ENCODE measurements at places on chromosomes 7 and 10. TPM values are rescaled to one million over a fixed set of nuclear protein-coding genes. Genes with fewer than 3 reads are reported as not detected.

DNA sequence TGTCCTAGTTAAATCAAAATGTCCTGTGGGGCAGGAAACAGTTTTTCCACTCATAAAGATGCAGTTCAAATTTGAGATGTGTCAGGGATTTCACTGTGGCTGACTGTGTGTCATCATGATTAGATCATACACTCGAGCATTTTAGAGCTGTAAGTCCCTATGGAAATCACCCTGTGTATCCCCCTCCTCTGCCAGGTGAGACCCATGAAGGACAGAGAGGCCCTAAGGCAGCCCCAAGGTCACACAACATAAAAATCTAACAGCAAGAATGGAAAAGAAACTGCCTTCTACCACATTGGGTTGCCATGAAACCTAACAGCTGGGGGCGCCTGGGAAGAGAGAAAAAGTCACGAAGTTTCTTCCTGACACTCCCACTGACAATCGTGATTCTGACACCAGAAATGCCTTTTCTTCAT, 135.8 kb downstream of the KCNMA1 start:
- no peak overlapping the region for H3K4me3 ChIP-seq
- DNase-seq: no peak
- no peaks in the 10 kb centered on the region for H3K36me3 ChIP-seq
- no peaks in the 10 kb centered on the region for H3K27me3 ChIP-seq

DNA sequence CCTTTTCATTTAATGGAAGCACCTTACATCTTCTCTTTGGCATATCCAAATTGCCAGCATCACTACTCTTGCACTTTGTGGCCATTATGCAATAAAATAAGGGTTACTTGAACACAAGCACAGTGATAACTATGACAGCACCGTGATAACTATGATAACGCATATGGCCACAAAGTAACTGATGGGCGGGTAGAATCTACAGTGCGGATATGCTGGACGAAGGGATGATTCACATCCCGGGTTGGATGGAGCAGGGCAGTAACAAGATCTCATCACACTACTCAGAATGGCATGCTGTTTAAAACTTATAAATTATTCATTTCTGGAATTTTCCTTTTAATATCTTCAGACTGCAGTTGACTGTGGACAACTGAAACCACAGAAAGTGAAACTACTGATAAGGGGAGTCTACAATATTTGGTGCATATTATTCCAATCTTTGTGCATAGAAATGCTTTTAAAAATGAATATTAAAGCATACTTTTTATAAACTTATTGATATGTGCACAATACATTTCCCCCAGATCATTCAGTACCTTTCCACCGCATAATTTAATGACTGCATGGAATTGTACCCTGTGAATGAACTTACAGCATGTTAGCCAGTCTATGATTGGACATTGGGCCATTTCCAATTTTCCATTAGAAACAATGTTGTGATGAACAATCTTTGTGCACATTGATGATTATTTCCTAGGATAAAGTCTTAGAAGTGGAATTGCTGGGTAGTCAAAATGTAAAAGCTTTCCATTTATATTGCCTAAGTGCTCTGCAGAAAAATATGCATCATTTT, 136.4 kb downstream of the WNT2 start:
- H3K27me3 ChIP-seq: no peaks in the 10 kb centered on the region
- no peak overlapping the region for H3K4me3 ChIP-seq
- peaks cover 14% of the 10 kb centered on the region for H3K36me3 ChIP-seq
- no peak overlapping the region for H3K27ac ChIP-seq

DNA sequence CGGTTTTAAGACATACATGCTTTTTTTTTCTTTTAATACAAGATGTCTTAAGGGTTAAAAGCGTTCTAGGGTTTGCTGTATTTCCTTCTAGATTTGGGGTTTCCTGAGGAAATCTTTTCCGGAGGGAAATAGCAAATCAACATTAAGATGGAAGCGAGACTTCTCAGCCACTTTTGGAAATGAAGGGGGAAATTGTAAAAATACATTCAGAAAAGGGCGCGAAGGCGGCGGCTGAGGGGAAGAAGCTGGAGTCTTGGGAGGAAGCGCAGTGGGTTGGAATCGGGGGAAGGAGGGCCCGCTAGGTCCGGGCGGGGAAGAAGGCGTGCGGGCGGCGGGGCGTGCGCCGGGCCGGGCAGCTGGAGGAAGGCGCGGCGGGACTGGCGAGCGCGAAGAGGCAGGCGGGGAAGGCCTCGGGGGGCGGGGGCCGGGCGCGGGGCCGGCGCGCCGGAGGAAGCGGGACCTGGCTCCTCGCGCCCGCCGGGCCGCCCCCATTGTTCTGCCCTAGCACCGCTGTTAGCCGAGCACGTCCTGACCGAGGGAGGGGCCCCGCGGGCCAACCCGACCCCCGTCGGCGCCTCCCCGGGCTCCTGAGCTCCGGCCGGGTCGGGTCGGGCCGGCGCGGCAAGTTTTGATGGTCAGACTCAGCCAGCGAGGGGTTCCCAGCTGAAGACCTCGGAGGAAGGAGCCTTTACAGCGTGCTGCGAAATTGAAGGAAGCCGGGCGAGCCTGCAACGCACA, 1.5 kb upstream of the SKIDA1 start:
- no peaks in the 10 kb centered on the region for H3K27me3 ChIP-seq
- no peak for DNase-seq

The SLC26A3 gene
- not detected for total RNA-seq

The OR2A5 gene
- total RNA-seq: not detected
